MG63 (cell line): ENCODE measurements at places on chromosomes 1 and 21. TPM values are rescaled to one million over a fixed set of nuclear protein-coding genes. Genes with fewer than 3 reads are reported as not detected.

FCRL5 gene
- not detected in 2 replicates for total RNA-seq

S100A8 gene
- not detected in 2 replicates for total RNA-seq

RHD gene
- not detected in 2 replicates for total RNA-seq

DNA sequence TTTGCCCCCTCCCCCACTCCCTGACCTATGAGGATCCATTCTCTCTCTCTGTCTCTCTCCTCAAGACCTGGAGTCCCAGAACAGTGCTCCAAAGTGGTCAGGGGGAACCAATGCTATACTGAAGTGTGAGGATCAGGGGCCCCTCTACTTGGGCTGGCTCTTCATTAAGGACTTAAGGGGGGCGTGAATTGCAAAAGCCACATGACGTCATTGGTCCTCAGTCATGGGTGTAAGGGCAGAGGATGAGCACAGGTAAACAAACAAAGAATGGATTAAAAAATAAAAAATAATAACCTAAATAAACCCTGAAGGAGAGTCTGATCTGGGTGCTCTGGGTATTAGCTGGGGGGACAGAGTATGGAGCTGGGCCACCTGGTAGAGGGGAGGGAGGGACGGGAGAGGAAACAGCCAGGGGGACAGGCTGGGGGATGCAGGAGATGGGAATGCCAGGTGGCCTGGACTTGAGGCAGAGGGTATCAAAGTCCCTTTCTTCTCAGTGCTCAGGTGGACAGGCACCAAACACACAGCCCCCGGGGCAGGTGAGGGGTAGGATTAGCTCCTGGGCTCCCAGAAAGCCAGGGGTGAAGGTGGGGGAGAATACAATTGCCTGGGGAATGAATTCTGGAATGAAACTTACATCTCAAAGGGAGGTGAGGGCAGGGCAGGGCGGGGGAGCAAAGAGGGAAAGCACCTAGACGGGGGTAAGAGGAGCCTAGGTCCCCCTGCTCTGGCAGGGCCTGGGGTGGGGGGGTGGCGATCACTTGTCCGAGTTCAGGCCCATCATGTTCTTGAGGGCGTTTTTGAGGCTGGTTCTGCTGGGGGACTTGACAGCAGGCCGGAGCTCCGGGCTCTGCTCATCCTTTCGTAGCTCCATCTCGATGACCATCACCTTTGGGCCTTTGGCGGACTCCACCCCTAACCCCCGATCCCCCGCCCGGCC lies 4.6 kb downstream of the MPZ start:
- DNase-seq, result no peak

DNA sequence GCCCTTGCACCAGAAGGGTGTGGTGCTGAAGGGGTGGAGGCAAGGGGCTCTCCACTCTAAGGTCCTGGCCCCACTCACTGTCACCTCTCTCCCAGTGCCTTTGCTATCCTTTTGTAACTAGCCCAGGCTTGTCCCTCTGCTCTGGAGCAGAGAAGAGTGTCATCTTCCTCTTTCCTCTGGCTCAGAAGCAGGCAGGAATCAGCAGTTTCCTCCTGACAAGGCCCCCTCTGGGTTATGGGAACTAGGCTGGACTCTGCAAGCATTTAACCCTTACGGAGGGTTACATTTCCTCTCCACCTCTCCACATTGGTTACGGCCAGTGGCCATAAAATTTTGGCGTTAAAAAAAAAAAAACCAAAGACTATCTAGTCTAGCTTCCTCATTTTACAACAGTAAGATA lies 30.4 kb downstream of the PLXNA2 start:
- DNase-seq, result no peak

HTR6 gene
- total RNA-seq, result not detected in 2 replicates
